Pancreas (tissue), 10 donors: ENCODE measurements at places on chromosomes 5 and 9. TPM values are rescaled to one million over a fixed set of nuclear protein-coding genes. Genes with fewer than 3 reads are reported as not detected.

The IFNA2 gene
- total RNA-seq = not detected

The PLPP7 gene
- 2.0 TPM for total RNA-seq

DNA sequence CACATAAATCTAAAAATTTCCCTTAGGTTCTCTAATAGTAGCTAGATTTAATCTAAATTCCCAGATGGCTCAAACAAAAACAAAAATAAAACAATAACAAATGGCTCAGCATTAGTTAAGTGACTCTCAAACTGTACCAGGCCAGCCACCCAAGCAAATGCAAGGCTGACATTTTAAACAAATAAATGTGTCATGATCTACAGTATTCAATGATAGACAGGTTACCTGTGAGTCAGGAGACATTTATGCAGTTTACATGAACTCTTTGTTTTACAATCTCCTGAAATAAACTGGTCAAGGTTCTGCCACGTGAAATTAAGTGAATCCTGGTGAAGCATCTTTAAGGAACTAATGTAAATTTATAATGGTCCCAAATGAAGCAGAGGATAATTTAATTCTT is 580.2 kb upstream of the PTPRD start:
- no peak for DNase-seq

DNA sequence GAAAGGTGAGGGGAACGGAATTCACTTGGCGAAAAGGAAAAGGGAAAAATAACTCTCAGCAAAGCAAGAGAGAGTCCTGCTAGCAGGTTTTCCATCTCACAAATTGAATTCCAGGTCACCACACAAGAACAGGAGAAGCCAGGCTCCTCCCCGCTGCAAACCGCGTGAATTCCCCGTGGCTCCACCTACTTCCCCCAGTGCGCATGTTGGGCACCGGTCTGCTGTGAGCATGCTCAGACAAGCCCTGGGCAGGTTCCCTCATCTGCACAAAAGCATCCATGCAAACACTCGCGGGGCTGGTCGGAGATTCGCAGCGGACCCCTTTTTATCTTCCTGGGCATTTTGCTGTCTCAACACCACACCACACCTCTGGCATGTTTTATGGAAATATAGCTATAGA is 58.5 kb upstream of the S1PR3 start:
- no peak for DNase-seq

DNA sequence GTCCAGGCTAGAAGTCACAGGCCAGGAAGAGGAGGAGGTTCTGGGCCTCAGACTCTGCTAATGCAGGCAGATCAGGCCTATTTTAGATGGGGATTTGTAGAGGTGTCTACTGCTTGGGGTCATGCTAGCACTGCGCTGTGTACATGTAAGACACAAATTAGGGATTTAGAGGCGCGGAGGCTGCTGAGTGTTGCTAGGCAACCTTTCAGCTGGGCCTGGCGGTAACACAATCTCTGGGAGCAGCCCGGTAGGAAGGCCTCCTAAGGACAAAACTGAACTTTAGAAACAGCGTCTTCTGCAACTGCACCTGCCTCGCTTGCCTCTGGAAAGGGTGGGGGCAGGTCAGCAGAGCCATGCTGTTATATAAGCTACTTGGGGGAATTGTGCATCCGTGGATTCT is 147.9 kb downstream of the MACROH2A1 start:
- DNase-seq = no peak

DNA sequence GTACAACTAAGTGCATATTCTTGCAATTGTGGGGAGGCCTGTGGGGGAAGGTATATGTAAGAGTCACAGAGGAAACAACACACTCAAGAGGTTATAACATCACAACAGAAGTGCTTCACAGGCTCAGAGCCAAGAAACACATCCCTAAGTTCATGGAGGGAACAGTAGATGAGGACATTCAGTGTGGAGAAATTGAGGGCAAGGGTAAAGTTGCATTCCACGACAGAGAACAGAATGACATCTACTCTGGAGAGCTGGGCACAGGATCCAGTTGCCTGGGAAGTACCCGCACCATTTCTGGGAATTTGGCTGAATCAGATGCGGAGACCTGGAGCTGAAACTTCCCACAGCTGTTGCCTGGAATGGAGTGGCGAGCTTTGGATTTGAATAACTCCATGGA is 197.2 kb downstream of the NXNL2 start:
- DNase-seq = no peak

DNA sequence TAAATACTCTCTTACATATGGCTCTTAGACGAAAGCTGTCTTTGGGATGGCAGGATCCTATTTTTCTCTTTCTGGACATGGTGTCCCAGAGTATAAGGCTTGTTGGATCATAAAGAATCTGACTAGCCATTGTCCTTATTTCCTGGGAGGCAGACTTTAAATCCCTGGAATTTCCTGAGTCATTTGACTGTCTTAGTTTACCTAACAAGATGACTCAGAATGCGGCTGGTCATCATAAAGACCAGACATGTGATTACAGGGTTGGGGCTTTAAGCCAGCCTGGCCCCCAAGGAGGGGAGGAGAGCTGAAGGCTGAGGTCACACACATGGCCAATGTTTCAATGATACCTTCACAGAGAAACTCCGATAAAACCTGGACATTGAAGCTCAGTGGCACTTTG is 37.2 kb downstream of the FAM240B start:
- DNase-seq = no peak

DNA sequence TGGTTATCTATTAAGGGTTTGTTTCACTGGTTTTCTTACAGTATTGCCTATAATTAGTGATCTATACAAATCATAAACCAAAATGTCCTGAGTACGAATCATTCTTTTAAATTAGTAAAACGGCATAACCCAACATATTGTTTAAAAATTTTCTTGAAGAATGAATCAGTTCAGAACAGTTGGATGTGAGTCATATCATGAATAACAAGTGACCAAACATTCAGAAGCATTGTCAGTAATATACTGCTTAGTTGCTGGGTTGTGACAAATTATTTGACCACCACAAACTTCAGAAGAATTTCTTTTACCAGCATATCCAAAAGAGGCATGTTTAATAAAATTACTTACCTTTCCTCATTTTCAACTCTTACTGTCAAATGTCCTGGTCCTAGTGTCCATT is 111.2 kb downstream of the UNC13B start:
- DNase-seq = no peak

GRCh38 chr9:76267284-76267652 is 127.0 kb downstream of the RFK start:
- DNase-seq = no peak

- DNase-seq = no peak
Measured at GRCh38 chr5:79886925-79887655, 104.0 kb downstream of the MTX3 start.

- no peak for DNase-seq
Measured at GRCh38 chr5:64688965-64689364, 1.3 kb upstream of the SHISAL2B start.

- DNase-seq = no peak
Measured at GRCh38 chr9:72995131-72996024, 42.5 kb upstream of the ALDH1A1 start.

- peak; percentile 42 for DNase-seq
Measured at GRCh38 chr9:27726244-27727081, 153.2 kb upstream of the C9orf72 start.
